ENCODE measurements at places on chromosomes 7 and 10. TPM values are rescaled to one million over a fixed set of nuclear protein-coding genes. Genes with fewer than 3 reads are reported as not detected.

Gene C10orf67
- total RNA-seq, result 0.25 TPM

Gene AZGP1
- total RNA-seq, result not detected

Gene ENKUR
- 3.7 TPM for total RNA-seq

Gene NUTM2B
- 0.74 TPM for total RNA-seq

Data from temporal lobe (tissue), 4 donors.